ENCODE measurements at places on chromosomes 7 and 10. TPM values are rescaled to one million over a fixed set of nuclear protein-coding genes. Genes with fewer than 3 reads are reported as not detected.

- no peak for DNase-seq
Measured at GRCh38 chr10:80100861-80101695, 22.6 kb downstream of the TMEM254 start.

- no peak for DNase-seq
Measured at GRCh38 chr10:76358743-76359395, 927.4 kb downstream of the LRMDA start.

The TMEM176A gene
- total RNA-seq, result 2.6 TPM

The PDE1C gene
- total RNA-seq, result 24.2 TPM

GRCh38 chr7:36911788-36912187 is 187.5 kb upstream of the AOAH start:
- DNase-seq, result no peak

GRCh38 chr10:131954356-131954965 is 27.3 kb downstream of the BNIP3 start:
- DNase-seq, result no peak

DNA sequence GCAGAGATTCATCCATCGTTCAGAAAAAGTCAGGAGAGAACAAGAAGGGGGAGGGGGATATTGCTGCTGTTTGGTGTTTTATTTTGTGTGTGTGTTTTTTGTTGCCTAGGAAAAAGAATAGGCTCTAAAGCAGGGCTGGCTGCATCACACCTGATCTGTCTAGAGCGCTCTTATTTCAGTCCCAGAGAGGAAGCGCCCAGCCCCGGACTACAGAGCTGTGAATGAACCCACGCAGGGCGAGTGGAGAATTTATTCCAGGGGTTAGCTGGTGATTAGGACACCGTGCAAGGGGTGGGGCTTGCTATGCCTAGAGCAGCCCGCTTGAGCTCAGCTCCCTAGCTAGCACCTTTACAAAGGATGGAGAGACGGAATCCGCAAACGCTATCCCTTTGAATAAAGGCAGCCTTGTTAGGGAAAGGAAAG is 621 bp upstream of the FAM13C start:
- peak; percentile 5 for DNase-seq

The HOXA5 gene
- 22.6 TPM for total RNA-seq

- DNase-seq, result no peak
Measured at GRCh38 chr7:105811189-105811847, 65.1 kb downstream of the ATXN7L1 start.

DNA sequence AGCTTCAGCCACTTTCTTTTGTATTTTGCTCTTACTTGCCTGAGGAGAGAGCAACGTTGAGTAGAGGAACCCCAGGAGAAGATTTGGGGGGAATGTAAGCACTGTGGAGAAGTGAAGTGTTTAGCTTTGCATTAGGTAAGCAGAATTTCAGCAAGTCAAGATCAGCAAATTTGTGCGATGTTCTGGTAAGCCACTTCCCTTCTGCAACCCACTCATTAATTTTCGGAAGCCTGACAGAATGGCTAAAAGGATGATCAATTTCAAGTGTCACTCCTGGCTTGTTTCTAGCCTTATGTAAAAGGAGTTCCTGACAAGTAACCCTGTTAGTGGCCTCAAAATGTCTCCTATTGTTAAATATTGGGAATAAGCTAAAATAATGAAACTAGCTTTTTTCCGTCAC is 48.5 kb upstream of the NXPH1 start:
- DNase-seq, result no peak

GRCh38 chr10:88693392-88694020 is 12.5 kb upstream of the LIPK start:
- DNase-seq, result no peak

The ACTL6B gene
- total RNA-seq, result not detected

The OPALIN gene
- total RNA-seq, result not detected

GRCh38 chr10:113569576-113569975 is 16.7 kb downstream of the HABP2 start:
- no peak for DNase-seq

DNA sequence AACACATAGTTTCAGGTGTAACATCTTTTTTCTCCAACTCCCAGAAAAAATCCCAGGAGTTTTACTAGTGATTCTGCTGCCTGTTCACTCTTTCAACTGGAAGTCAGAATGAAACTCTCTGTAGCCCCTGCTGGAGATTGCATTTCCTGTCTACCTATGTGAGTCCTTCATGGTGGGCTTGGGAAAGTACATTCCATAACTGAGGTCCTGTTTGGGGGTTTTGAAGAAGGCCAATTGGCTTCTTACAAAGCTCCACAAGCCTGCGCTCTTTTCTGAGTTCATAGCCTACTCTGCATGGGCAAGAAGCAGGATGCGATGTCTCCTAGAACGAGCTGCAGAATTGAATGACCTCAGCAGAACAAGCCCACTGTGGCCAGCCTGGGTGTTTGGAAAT is 86.7 kb downstream of the LYZL2 start:
- DNase-seq, result no peak

- DNase-seq, result no peak
Measured at GRCh38 chr10:48973065-48973464, 33.4 kb upstream of the LRRC18 start.

The GIMAP2 gene
- 5.5 TPM for total RNA-seq

DNA sequence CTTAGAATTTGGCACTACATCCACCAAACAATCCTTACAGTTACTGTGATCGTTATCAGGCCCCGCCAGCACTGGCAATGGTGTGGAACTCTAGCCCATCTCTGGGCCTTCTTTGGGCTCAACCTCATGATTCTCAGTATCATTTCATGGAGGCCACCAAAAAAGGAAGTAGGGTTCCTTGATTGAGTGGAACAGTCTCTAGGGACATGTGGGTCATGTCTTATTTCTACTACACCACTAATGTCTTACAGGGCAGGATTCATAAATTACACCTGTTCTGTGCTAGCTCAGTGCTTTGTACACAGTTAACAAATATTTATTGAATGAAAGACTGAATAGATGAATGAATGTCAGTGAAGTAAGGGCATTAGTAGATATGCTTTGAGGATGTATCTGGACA is 53.9 kb downstream of the AP3M1 start:
- DNase-seq, result no peak

DNA sequence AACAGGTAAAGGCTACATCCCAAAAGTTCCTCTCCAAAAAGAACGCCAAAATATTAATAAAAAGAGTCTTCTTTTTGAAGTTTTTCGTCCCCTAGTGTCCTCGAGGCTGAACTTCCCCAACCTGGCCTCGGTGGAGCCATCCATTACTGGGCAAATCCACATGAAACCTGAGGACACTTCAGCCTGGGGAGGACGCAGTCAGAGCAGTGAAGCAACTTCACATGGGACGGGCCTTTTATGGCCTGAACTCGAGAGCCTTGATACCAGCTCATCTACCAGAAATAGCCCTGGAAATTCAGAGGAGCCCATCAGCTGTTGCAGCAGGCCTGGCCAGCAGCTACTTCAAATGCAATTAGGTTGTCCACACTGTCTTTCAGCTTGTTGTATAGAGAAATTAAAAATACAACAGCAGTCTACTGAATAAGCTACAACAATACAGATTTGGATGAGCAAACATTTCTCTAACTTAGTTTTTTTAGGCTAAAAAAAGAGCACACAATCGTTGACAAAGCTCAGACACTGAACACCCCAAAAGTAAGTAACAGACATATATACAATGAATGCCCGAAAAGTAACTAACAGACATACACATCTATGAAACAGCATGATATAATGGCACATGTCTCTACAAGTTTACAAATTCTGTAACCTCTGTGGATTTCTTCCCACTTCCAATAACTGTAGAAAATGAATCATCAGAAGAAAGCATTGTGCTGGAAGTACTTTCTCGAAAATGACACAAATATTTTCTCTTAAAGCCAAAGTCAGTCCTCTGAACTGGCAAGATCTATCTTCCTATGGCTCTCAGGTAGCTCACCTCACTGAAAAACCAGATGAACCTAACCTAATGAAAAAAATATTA is at the start of gene SVIL:
Gene SVIL, minus strand, starts transcription at position 208 of the 862 bp plus-strand sequence. CDS start 79,913 bp downstream, outside the sequence.
- peak; percentile 75 for DNase-seq

The LIPJ gene
- total RNA-seq, result not detected

DNA sequence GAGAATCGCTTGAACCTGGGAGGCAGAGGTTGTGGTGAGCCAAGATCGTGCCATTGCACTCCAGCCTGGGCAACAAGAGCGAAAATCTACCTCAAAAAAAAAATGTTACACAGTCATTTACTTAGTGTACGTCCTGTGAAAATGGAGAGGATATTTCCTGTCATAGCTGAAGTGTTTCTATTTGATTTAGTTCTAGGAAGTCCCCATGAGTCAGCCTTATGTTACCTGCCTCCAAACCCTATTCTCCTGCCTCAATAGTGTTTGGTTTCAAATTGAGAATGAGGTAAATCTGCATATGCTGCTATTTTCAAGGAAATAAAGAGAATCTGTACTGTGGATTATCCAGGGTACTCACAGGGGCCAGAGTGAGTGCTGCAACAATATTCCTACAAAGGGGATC is 1284.5 kb upstream of the AUTS2 start:
- DNase-seq, result no peak

The NPY4R2 gene
- total RNA-seq, result not detected

- no peak for DNase-seq
Measured at GRCh38 chr10:74539317-74539716, 287.1 kb upstream of the KAT6B start.

The IFIT1B gene
- not detected for total RNA-seq

The ZNF438 gene
- total RNA-seq, result 2.4 TPM

- no peak for DNase-seq
Measured at GRCh38 chr10:128081720-128082119, 44.5 kb downstream of the MKI67 start.

The AGAP6 gene
- total RNA-seq, result 2.9 TPM

GRCh38 chr10:122525788-122526187 is 34.8 kb upstream of the DMBT1 start:
- no peak for DNase-seq

DNA sequence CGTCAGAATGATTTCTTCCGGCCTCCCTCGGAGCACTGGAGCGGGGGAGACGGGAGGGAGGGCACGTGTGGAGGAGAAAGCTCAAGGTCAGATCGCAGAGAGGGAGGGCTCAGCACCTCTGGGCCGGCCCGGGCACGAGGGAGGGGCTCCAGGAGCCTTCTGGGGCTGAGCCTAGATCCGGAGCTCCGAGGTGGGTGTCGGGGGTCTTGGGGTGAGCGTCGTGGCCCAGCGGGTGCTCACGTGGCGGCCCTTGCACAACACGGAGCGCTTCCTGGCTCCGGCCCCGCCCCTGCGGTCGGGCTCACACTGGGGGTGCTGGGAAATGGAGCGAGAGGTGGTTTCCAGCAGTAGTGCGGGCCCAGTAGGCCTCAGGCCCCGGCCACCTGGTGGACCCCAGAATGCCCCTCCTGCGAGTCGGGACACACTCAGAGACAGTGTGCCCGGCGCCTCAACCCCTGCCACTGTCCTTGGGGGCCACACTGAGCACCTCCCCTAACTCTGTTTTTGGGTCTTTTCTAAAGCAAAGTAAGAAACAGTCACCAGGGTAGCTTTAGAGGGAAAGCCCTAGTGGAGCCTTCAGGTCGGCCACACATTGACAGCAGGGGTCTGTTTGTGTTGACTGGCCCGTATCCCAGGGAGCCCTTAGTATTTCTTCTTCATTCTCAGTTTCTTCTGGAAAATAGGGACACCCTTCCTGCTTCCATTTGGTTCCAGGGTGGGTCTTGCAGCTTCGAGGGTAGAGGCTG is 798 bp downstream of the PPIF start:
- peak; percentile 80 for DNase-seq

DNA sequence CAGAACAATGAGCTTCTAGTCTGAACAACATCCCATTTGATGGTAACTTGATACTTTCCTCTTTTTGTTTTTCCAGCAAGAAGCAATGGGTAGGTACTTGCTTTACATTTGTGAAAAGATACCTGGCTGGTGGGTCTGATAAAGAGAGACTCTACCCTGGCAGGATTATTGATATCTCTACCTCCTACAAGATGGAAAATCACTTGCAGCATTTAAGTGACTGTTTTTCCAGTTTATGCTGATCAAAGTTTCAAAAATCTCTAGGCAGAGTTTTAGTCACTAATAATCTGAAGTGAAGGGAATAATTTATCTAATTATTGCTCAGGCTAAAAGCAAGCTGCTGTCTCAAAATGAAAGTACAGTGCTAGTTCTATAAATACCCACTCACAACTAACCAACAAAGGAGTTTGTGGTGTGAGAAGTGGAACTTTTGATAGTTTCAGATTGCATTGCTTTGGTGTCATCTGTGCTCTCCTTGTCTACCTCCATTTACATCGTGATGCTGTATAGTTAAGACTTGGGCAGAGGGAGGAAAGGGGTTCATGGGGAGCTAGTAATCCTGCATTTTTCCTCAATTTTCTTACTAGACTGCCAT is 86.0 kb upstream of the ANKRD1 start:
- no peak for DNase-seq

The RAB19 gene
- not detected for total RNA-seq

The SEMA3D gene
- total RNA-seq, result 0.95 TPM

GRCh38 chr7:92343714-92344113 is 97.9 kb downstream of the ANKIB1 start:
- no peak for DNase-seq

The PSTK gene
- 9.0 TPM for total RNA-seq

The DIP2C gene
- total RNA-seq, result 2.7 TPM

The NKX2-3 gene
- total RNA-seq, result not detected
